Foreskin keratinocyte (primary cell): ENCODE measurements at places on chromosomes 2 and 18.

- no peak for DNase-seq
These were observed 15.2 kb downstream of the TSPYL6 start for GRCh38 chr2:54240515-54241469.

DNA sequence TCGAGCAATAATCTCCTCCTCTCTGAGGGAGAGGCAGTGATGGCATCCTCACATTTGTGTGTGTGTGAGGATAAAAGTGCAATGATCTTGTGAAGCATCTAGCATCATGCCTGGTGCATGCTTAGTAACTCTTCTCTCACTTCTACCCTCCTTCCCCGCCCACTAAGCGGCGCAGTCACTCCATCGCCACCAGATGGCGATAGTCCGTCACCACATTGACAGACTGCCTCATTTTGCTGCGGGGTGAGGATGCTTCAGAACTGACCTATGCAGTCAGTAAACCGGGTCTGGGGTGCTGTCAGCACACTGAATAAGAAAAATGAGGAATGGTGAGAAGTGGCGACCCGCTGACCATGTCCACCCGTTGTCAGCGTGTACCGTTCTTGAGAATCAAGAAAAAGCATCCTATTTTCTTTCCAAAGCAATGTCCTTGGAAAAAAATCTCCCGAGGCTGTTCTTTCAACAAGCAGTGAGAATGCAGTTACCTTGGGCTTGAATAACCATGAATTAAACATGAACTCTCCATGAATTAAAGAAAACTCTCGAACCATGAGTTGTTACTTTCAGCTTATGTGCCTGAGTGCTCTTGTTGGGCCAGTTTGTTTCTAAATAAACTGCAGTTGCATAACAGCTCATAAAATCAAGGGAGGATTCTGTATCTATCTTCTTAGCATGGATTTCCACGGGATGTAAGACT, 37.3 kb upstream of the TMEM177 start:
- peak; percentile 29 for DNase-seq

GRCh38 chr2:224284134-224284946, 117.6 kb downstream of the FAM124B start:
- DNase-seq: peak; percentile 61

DNA sequence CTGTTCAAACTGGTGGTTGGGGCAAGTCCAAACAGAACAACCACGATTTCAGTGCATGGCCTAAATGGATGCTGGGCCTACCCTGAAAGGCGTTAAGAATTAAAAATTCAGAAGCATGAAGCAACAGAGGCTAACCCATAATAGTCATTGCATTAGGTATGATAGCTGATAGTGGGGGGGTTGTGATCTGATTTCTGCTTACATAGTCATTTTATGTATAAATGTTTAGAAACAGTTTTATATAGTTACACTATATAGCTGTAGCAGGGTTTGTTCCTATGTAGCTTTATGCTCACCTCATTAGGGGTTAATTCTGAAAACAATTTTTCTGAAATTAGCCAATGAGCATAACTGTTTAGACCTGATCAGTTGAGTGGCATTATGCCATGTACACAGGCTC, 9.6 kb downstream of the TAF1B start:
- no peak for DNase-seq

DNA sequence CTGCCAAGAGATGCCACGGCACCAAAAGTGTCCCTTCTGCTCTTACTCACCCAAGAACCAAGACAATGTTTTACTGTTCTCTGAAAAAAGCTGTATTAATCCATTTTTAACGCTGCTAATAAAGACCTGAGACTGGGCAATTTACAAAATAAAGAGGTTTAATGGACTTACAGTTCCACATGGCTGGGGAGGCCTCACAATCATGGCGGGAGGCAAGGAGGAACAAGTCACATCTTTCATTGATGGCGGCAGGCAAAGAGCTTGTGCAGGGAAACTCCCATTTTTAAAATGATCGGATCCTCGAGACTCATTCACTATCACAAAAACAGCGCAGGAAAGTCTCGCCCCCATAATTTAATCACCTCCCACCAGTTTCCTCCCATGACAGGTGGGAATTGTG, 1.9 kb upstream of the STAT1 start:
- no peak for DNase-seq

GRCh38 chr2:176504440-176504839, 235.2 kb downstream of the MTX2 start:
- DNase-seq: no peak

- no peak for DNase-seq
These were observed 115.6 kb downstream of the PPP1R1C start for GRCh38 chr2:182101263-182101662.

DNA sequence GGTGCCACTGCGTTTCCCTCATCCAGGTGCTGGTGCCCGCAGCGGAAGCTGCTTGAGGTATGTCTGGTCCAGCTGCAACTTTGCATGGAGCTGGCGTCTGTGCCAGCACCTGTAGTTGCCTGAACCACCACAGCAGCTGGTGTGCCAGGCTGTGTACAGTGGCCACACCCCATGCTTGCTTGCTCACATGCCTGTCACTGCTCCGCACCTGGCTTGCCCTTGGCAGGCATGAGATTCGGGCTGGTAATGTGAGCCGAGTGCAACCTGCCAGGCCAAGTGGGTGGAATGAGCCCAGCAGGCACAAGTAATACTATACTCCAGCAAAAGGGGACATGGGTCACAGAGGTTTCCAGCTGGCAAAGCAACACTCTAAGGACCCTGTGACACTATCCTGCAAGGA, 1123.3 kb upstream of the ACVR2A start:
- peak; percentile 34 for DNase-seq

DNA sequence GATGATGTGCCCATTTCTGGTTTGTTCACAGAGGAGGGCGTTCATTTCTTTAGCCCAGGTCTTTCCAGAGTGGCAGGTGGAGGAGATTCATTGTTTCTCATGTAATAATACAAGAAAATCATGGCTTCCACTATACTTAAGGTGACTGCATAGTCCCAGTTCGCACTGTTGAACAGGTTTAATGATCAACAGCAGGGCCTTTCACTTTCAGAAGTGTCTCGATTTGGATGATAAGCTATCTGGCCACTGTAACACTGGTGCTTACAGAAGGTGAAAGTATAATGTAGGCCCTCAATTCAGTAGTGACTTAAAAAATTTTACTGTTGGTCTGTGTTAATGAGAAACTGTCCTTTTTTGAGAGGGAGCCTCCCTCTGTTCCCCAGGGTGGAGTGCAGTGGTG, 1.4 kb downstream of the RMC1 start:
- no peak for DNase-seq

- peak; percentile 71 for DNase-seq
These were observed 35.7 kb downstream of the C18orf63 start for GRCh38 chr18:74351354-74351753.

DNA sequence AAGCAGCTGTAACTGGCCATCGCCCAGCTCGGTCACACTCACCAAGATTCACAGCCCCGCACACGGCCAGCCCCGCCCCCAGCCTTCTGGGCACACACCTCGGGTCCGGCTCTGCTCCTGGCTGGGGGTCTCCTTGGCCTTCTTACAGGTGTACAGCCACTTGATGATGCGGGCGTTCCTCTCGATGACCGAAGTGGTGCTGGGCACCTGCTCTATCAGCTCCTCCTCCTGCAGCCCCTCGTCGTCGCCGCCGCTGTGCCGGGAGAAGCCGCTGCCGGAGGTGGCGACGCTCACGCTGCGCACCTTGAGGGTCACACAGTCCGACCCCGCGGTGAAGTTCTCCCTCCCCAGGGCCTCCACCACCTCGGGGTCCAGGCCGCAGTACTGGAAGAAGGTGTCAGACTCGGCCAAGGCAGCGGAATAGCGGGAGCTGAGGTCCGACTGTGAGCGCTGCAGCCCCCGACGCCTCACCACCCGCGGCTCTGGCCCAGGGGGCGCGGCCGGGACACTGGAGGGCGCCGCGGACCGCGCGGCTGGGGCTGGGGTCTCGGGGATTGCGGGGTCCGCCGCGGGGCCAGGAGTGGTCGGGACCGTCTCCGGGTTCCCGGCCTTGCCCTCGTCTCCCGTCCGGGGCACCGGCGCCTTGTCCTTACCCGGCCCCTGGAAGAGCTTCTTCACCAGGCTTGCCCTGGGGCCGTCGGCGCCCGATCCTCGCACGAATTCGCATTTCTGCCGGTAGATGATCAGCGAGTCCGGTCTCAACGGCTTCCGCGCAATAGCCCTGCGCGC, 769 bp downstream of the FAM110C start:
- DNase-seq: no peak

- no peak for DNase-seq
These were observed 265.4 kb downstream of the SS18 start for GRCh38 chr18:25825056-25825455.

DNA sequence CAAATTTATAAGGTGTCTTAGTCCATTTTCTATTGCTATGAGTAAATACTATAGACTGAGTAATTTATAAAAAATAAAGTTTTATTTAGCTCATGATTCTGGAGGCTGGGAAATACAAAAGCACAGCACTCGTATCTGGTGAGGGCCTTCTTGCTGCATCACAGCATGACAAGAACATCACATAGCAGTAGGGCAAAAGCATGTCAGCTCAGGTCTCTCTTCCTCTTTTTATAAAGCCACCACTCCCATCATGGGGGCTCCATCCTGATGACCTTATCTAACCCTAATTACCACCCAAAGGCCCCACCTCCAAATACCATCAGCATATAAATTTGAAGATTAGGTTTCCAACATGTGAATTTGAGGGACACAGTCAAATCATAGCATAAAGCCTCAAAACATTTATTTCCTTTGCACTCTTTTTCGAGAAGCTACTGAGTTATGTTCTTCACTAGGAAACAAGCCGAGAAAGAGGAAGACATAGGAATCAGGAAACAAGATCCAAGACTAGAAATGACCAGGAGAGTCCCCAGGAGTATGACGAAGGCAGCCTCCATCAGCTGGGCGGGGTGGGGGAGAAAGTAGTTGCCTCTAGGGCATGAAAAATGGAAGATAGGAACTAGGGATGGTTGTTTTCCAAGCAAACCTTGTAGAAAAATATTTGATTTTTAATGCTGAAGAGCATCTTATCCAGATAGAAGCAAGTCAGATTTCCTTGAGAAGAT, 24.1 kb upstream of the NABP1 start:
- no peak for DNase-seq

DNA sequence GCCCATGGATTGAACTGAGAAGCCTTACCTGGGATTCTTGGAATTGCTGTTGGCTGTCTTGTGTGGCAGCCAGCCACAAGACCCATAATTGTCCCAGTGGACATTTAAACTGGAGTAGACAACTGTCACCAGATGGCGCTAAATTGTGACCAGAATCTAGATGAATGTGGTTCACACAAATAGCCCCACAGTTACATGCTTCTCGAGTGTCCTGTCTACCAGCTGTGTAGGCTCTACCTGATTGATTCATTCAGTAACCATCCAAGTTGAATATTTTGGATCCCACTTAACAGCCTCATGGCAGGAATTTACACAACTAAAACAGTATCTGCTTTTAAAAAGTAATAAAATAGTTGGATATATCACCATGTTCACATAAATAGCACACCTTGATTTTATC, 73.2 kb downstream of the MAP4K4 start:
- peak; percentile 72 for DNase-seq

GRCh38 chr18:58659691-58660090, 11.6 kb upstream of the MALT1 start:
- no peak for DNase-seq

- DNase-seq: no peak
These were observed 2.3 kb downstream of the HDAC4 start for GRCh38 chr2:239398521-239398921.

DNA sequence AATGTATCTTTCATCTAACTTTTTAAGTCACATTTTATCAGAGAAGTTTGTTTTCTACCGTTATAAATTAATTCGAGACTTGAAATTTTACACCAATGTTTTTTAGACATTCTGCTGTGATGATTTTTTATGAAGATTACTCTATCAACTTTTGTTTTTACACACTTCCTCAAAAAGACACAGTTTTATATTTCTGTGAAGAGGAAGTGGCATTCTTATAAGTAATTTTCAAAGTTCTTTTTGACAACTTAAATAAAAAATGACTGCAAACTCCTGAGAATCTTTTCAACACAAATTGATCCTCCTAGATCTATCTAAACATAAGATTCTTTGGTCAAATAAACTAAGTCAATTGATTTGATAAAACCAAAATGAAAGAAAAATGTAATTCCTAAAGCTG, 13.7 kb downstream of the ANKRD44 start:
- no peak for DNase-seq

GRCh38 chr18:7830468-7830867, 263.4 kb downstream of the PTPRM start:
- no peak for DNase-seq

DNA sequence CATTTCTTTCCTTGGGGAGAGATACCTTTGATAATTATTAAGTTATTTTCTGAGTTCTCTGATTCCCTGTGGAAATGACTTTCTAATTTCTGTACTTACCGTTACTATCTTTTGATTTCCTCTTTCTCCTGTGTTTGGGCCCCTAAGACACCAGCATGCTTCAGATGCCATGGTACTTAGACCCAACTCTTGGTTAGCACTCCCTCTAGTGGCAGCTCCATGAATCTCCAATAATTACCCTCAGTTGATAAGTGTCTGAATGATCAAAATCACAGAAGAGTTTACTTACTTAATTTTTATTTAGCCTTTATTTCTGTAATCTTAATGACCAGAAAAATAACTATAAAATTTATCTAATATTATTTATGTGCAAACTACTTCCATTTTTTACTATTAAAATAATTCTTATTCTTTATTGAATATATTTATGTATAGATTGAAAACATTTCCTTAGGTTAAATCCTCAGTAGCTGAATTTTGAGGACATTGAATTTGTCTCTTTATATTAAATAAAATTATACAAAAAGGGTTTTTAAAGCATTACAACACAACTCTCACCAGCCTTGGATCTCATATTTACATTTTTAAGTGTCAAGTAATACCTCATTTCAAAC, 300.4 kb downstream of the KCNS3 start:
- no peak for DNase-seq

DNA sequence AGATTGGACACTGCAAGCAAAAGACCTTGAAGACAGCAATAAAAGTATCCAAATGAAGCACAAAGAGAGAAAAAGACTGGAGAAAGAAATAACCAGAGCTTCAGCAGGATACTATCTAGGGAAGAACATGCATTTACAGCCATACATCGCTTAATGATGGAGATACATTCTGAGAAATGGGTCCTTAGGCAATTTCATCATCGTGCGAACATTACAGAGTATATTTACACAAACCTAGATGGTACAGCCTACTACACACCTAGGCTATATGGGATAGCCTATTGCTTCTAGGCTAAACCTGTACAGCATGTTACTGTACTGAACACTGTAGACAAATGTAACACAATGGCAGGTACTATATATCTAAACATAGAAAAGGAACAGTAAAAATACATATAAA, 11.9 kb downstream of the OLA1 start:
- DNase-seq: no peak

DNA sequence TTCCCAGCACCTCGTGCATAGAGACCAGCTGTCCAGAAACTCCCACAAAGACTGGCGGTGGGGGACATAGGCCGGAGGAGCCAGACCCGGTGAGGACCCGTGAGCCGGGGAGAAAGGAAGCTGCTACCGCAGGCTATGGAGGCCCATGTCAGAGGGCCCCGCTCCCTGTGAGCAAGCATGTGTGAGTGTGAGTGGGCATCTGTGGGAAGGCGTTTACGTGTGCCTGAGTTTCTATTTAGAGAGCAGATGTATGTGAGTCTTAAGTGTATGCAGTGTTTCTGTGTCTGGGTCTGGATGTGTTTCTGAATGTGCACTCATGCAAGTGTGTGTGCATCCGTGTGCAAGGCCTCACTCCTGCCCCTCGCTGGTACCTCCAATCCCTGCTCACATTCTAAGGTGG, 187.8 kb upstream of the RAB6C start:
- DNase-seq: no peak

GRCh38 chr18:12884406-12885323, 628 bp upstream of the PTPN2 start:
- peak; percentile 39 for DNase-seq

GRCh38 chr2:9707008-9707407, 76.2 kb upstream of the YWHAQ start:
- DNase-seq: no peak
